ENCODE measurements at places on chromosomes 11 and 22.

- DNase-seq = no peak
Measured at GRCh38 chr11:1694846-1695547, 2.0 kb upstream of the KRTAP5-6 start.

- DNase-seq = no peak
Measured at GRCh38 chr11:126581871-126582648, 226.6 kb downstream of the ST3GAL4 start.

GRCh38 chr11:32210556-32210955 is 119.7 kb downstream of the RCN1 start:
- peak; percentile 33 for DNase-seq

- no peak for DNase-seq
Measured at GRCh38 chr11:76218449-76219178, 12.3 kb upstream of the WNT11 start.

GRCh38 chr11:117271208-117271607 is 19.9 kb upstream of the BACE1-AS start:
- no peak for DNase-seq

DNA sequence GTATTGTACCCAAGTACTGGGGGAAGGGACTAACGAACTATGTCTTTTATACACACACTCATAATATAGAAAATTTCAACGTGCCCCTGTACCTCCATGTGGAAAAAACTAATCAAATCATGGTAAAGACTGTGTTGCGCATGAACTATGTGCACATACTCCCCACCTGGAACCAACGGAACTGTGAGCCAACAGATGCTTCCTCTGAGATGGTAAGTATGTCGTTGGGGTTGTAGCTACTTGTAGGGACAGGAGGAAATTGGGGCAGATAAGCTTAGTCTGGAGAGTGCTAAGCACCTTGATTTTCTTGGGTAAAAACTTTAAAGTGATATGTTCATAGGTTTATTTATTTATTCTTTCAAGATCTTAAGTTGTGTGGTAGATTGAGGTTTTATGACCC is 40.1 kb downstream of the GLYAT start:
- no peak for DNase-seq

DNA sequence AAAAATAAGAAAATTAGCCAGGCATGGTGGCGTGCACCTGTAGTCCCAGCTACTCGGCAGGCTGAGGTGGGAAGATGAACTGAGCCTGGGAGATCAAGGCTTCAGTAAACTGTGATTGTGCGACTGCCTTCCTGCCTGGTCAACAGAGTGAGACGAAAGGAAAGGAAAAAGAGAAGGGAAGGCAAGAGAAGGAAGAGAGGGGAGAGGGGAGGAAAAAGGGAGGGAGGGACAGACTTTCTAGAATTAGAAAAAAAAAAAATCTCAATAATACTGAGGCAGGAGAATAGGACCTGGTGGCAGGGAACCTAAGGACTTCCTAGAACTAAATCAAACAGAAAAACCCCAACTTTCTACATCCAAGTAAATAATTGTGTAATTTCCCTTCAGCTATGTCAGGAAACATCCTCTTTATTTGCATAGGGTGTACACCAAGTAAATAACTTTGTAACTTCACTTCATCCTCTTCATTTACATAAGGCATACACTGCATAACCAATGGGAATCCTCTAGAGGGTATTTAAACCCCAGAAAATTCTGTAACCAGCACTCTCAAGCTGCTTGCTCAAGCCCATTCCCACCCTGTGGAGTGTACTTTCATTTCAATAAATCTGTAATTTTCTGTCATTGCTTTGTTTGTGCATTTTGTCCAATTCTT is 8.7 kb downstream of the SBF2 start:
- no peak for DNase-seq

GRCh38 chr22:43474161-43475101 is 62.6 kb downstream of the MPPED1 start:
- no peak for DNase-seq

- peak; percentile 80 for DNase-seq
Measured at GRCh38 chr11:95849087-95849825, 59.0 kb downstream of the CEP57 start.

- no peak for DNase-seq
Measured at GRCh38 chr22:43978558-43978957, 23.3 kb downstream of the SAMM50 start.

DNA sequence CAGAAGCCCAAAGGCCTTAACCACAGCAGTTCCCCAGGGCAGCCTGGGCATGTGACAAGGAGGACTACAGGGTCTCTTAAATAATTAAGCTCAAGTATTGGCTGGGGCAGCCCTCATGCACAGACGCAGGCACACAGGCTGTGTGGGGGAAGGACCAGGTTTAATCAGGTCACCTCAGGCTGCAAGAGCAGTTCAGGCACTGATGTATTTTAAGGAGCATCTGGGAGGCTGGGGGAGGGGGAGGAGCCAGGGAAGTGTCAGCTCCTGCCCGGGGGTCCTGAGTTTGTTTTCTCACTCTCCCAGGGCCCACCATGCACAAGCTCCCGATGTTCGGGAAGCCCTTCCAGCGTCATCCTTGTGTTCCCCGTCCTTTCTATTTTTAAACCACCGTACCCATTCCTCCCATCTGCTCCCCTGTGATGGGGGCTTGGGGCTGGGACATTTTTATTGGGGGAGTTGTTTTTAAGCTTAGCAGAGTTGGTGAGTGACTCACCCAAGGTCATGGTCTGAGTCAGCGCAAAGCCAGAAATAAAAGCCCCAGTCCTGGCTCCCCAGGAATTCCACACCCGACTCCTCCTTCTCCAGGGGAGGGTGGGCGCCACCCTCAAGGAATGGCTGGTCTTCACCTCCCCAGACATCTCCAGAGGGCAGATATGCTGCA is 2.4 kb downstream of the CSDC2 start:
- peak; percentile 86 for DNase-seq

GRCh38 chr11:17014833-17015626 is 816 bp upstream of the PLEKHA7 start:
- DNase-seq = peak; percentile 73

GRCh38 chr11:74696939-74697675 is 34.1 kb downstream of the CHRDL2 start:
- DNase-seq = peak; percentile 88

DNA sequence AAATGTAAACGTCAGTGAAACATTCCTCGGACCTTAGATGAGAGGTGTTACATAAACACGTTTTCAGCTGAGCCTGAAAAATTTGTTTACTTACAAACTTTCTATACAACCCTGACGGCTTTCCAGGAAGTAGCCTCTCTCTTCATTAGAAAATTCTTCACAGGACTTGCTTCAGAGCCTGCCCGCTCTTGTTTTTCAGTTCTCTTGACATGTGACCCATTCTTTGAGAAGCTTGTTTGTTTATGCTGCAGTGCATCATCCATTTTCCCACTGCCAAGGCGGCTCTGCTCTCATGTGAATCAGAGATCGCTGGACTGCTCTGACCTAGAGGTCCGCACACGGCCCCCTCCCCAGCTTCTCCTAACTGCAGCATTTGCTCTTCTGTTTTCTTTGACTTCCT is 47.9 kb upstream of the ARHGAP42 start:
- peak; percentile 74 for DNase-seq

DNA sequence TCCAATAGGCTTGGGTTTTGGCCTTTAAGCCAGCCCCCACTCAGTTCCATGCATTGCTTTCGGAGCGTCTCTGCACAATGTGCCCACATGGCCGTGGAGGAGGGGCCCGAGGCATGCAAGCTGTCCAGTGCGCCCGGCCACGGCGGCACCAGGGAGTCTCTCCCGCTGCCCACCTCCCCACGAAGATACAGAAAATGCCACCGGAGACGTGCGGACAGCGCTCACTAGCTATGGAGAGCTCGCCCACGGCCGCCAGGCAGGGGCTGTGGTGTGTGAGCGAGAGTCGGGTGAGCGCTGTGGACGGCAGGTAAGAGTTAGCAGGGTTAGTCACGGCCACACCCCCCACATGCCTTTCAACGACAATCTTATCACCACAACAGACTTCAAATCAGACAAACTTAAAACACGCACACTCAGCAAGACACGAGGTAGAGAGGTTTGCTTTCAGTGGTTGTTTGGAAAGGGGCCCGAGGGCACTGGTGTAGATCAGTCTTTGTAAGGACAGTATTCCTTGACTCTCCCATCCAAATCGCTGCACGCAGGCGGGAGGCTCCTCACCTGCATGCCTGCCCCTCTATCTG is 18.7 kb upstream of the BID start:
- no peak for DNase-seq

DNA sequence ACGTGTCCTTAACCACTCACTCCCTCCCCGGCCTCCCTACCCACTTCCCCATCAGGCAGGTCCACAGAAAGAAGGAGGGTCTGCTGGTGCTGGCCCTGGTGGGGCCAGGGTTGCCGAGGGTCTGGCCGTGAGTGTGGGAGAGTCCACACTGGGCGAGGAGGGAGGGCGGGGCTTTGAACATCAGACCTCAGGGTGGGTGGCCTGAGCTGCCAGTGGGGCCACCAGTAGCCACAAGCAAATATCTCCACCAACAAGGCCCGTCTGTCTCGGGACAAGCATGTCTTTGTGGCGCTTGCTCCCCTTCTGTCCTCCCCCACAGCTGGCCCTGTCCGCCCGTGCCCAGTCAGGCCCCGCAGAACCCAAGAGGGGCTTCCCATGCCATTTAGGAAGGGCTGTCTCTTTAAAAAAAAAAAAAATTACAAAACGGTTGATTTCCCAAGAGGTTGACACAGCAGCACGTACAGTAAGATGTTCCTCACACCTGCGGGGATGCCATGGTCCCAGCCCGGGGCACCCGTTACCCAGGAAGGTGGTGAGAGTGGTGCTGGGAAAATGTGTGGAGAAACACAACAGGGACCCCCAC is 17.7 kb upstream of the TALDO1 start:
- DNase-seq = no peak

Data from astrocyte of the hippocampus (primary cell).